NCI-H510A treated with DMSO at 0.1 percent for 48 hours (cell line): ENCODE measurements at places on chromosomes 6 and 20.

GRCh38 chr6:41548098-41548840 is 2.1 kb downstream of the FOXP4 start:
- DNase-seq = no peak

DNA sequence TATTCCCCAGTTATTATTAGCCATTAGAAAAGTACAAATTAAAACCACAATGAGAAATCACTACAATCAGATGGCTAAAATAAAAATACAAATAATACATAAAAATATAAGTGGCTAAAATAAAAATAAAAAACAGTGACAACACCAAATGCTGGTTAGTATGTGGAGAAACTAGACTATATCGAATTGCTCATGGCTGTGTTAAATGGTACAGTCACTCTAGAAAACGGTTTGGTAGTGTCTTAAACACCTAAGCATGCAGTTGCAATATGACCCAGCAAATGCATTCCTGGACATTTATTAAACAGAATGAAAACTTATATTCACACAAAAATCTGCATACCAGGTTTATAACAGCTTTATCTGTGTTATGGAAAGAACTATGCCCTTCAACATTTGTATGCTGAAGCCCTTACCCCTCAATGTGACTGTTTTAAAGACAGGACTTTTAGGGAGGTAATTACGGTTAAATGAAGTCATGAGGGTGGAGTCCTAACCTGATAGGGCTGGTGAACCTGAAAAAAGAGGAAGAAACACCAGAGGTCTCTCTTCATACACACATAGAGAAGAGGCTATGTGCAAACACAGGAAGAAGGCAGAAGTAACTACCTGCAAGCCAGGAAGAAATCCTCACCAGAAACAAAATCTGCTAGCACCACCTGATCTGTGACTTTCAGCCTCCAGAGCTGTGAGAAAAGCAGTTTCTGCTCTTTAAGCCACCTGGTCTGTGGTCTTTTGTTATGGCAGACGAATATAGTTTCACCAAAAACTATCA is 84.9 kb downstream of the ASCC3 start:
- DNase-seq = no peak

GRCh38 chr6:29608131-29608530 is 23.2 kb downstream of the OR2H2 start:
- no peak for DNase-seq

- no peak for DNase-seq
These were observed 111.0 kb downstream of the PLCB4 start for GRCh38 chr20:9179867-9180266.

- no peak for DNase-seq
These were observed 4.5 kb downstream of the TEAD3 start for GRCh38 chr6:35492258-35492973.

DNA sequence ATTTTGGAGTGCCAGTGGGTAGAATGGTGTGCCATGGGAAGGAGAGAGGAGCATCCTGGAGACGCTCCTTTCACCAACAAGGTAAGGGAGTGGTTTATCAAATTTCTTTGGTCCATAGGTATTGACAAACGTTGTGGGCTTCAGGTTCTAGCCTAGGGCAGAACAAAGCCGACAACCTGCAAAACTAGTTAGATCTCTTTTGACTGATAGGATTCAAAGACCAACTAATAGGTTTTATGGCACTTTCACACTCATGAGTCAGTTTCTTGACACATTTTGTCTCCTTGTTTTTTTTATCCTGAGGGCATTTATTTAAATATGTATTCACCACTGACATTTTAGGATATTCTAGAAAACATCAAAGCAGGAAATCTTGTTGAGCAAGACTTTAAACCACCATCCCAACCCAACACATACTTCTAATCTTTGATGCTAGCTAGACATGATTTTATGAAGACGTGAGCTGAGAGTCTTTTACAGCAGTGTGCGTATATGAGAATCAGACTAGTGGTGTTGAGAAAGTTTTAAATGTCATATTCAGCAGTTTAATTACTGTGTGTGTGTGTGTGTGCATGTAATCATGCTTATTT is 370.4 kb upstream of the HSF2 start:
- DNase-seq = no peak

DNA sequence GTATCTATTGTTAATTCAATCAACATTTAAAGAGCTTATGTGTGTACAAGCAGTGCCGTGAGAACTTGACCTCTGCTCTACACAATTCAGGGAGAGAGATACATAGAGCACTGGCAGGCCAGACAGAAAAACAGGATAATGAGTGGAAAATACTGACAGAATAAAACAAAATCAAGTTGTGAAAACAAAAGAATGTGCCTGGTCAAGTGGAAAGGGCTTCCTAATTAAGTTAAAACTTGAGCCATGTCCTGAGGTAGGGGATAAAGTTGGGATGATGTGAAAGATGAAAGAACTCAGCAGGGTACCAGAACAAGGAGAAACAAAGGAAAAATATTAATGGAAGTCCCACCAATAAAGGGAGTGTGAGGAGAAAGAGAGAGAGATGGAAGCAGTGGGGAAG is 672.8 kb downstream of the GRIK2 start:
- no peak for DNase-seq

DNA sequence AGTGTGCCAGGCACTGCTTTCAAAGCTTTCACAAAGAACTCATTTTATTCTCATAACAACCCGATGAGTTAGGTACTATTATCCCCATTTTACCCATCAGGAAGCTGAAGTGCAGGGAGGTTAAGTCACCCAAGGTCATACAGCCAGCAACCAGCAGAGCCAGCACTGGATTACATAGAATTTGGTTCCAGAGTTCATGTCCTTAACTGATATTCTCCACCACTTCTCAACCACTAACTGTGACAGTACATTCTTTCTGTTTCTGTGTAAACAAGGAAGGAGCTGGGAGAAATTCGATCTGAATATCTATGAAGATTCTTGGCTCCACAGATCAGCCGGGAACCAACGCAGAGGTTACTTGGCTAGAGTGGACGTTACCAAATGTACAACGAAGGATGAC is 98.0 kb downstream of the KIF16B start:
- DNase-seq = peak; percentile 88

DNA sequence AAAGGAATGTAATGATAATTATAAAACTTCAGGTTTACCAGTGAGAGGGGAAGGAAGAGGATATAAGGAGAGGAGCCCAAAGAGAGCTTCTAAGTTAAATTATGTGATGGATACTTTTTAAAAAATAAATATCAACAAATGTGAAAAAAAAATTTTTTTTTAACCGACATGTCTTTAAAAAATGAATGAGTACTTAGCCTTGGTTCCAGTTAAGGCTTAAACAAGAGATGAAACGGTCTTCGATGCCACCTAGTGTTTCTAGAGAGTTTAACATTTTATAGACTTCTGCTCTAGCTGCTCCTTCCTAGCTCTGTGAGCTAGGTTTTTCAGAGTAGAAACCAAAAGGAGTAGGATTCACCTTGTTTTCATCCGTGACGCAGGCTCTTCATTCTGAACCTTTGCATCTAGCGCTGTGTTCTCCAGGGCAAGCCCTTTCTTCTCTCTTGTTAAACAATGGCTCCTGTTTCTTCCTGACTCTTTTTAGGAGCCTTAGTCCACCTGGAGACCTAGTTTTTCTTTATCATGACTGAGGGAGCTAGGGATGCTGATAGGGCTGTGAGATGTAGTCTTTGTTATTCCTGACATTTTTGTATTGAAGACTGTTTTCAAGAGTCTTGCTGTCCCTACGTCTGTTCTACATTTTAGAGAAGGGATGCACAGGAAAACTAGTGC is 42.4 kb upstream of the GNRH2 start:
- DNase-seq = peak; percentile 51

GRCh38 chr6:142381845-142382378 is 80.1 kb downstream of the ADGRG6 start:
- no peak for DNase-seq

GRCh38 chr20:36852187-36852586 is 23.8 kb upstream of the TLDC2 start:
- DNase-seq = no peak

GRCh38 chr6:127115084-127115655 is 3.3 kb upstream of the RSPO3 start:
- DNase-seq = no peak

DNA sequence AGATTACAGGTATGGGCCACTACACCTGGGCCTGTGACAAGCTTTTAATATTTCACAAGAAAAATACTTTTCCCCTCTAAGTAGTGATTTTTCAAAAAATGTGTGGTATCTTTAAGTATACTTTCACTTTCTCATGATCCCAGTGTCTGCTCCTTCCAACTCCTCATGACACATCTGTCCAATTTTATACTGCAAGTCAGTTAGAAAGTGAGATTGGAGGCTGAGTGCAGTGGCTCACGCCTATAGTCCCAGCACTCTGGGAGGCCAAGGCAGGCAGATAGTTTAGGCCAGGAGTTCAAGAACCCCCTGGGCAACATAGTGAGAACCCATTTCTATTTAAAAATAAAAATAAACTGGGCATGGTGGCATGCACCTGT is 20.2 kb downstream of the PIM1 start:
- DNase-seq = no peak

DNA sequence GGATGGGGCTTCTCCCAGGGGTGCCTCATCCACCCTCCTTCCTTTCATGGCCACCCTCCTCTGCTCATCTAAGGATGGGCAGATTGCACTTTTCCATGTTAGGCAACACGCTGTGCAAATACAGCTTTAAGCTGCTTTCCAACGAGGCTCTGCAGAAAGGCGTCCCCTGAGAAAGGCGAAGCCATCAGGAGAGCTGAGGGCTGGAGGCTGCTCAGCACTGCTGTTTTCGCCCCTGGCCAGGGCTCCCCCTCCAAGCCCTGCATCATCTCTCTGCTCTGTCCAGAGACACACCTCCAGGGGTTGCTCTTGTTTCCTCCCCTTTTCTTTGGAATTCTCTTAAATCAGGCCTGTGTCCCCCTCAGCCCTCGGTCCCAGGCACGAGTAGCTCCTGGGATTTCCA is 526.1 kb downstream of the CDH26 start:
- no peak for DNase-seq

GRCh38 chr6:95804847-95805541 is 210.8 kb upstream of the FUT9 start:
- no peak for DNase-seq

- no peak for DNase-seq
These were observed 100.9 kb downstream of the CD109 start for GRCh38 chr6:73796881-73797280.

GRCh38 chr6:14750059-14750661 is 495.7 kb upstream of the JARID2 start:
- DNase-seq = no peak

DNA sequence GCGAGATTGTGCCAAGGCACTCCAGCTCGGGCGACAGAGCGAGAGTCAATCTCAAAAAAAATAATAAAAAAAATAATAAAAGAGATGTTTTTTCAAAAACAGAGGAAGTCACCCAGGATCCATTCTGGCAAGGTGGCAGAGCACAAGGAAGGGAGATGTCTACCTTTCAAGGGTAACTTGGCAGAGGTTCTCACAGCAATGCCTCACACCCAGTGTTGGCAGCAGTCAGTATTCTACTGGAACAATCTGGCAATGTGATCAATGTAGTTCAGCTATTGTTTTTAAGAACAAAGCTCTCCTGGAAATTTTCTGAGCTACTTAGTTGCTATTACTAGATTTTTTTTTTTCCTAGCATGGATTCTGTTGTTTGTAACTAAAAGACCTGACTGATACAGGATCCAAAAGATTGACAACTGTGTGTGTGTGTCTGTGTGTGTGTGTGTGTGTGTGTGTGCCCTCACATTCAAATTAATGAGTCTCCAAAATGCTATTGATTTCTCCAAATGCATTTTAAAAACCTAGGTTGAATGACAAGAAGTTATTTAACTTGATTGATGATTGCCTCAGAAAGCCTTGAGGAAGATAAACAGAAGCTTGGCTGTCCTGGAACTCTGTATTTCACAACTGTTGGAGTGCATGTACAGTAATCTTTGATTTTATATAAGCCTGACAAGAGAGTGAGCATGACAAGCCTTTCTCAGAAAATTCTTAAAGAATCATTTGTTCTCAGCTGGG is 114.1 kb upstream of the RREB1 start:
- DNase-seq = no peak

DNA sequence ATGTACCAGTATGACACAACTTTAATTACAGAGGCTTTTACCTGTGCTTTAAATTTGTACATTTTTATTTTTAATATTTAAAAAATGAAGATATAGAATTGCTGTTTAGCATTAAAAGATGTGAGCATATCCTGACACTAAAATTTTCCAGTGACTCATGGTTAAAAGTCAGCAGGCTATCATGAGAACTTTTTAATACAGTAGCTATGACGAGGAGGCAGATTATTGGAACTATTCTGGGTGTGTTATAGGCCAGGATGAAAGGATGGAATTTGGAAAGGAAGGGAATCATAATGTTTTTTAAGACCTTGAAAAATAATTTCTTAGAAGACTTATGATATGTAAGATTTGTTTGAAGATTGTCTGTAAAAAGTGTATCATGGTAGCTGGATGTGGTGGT is 91.0 kb downstream of the GFRA4 start:
- DNase-seq = no peak

DNA sequence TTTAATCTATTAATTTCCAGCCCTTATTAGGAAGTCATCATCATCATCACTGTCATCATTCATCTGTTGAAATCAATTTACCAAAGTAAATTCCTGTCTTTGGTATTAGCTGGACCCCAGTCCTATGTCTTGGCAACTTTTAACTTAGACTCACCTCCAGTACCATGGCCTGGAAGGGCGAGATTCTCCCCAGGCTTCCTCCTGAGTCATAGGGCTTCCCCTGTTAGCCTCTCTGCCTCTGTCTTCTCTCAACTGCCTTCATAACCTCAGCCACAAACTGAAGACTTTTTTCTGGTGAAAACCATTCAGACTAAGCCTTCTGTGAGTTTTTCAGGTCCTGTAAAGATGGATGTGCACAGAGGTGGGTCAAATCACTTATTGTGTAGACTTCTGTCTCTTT is 95.0 kb downstream of the NKAIN2 start:
- DNase-seq = no peak

GRCh38 chr6:30990422-30991086 is 7.0 kb downstream of the MUC21 start:
- DNase-seq = no peak

DNA sequence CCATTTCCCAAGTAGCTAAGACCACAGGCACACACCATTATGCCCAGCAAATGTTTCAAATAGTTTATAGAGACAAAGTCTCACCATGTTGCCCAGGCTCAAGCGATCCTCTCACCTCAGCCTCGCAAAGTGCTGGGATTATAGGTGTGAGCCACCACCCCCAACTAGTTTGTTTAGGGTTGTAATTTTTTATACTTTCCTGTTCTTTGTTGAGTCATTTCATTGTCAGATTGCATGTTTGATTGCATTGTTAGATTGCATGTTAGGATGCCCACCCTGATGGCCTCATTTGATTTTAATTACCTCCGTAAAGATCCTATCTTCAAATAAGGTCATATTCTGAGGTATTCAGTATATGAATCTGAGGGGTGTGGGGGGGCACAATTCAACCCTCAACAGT is 73.3 kb upstream of the SASH1 start:
- DNase-seq = no peak

- DNase-seq = no peak
These were observed 560.8 kb upstream of the IMPG1 start for GRCh38 chr6:76633259-76633658.

DNA sequence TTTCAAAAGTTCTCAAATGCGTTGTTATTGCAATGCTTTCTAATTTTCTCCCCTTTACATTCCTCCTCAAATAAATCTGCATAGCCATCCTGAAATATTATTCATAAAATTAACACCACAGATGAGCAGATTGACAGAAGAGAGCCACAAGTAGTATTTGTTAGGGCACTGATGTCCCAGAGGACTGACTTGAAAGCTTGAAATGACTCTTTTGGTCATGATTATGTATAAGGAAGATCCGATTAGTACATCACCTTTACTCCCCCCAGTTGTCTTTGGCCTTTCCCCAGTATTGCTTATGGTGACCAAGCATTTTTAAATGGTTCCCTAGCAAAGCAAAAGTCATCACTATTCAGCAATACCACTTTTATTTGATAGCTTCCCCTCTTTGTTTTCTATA is 187.6 kb downstream of the ADAT2 start:
- DNase-seq = no peak
